ENCODE measurements at places on chromosomes 3 and 15.

GRCh38 chr3:76735152-76735551, 304.7 kb upstream of the ROBO2 start:
- no peak for DNase-seq

DNA sequence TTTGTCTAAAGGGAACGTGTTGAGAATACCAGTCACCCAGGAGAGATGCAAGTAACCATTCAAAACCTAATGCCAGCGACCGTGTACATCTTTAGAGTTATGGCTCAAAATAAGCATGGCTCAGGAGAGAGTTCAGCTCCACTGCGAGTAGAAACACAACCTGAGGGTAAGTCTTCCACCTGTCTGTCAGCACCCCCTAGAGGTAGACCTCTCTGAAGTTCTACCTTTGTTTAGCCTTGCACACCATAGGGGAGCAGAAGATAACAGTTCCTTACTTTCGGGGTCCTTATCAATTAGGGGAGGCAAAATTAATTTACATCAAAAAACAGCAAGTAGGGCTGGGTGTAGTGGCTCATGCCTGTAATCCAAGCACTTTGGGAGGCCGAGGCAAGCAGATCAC, 124.4 kb downstream of the HCN4 start:
- no peak for DNase-seq

GRCh38 chr3:146172586-146172985, 11.6 kb upstream of the PLOD2 start:
- no peak for DNase-seq

DNA sequence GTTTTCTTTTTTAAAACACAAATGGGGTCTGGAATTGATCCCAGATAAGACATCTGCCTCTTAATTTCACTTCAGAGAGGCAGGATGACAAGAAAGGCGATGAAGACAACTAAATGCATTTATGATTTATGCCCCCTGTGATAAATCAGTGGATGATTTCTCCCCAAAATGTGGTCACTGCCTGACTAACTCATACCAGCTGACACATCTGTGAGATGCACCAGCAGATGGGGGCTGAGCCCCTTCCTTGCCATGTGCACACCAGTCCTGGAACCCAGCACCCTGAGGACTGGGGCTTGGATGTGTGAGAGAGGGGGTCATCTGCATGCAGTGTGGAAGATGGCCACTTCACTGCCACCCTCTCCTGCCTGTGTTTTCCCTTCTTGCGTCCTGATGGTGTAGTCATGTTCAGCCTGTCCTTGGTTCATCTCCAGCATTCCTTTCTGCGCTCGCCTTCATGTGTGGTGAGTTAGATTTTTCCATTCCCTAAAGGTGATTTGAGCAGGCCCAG, 264.3 kb downstream of the LRTM1 start:
- no peak for DNase-seq

DNA sequence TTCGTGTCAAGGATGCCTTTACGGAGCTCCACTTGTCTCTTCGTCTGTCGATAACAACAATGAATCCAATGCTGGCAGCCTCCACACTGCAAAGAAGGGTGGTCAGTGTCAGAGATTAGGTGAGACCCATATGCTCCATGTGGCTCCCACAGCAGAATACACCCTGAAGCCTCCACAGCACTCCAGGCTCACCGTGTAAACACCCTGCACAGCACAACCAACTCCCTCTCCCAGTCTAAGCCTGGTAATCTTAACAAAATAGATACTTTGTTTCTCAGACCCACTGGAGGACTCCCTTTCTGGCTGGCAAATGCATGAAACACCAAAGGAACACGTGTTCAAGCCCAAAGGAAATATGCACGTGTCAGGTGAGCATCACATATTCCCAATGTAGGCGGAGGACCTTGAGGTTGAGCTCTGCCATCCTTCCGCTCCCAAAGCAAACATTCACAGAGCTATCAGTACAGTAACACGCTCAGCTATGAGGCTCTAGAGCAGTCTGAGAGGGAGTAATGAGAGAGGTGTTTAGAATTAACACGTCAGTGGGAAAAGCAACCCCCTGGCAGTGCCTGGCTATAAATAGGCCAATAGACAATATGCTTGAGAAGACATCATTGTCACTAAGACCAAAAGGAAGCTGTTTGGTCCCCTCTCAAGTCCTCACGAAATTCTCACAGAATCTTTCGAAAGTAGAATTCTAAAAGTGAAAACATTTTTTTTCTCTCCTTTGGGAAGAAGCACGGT, 86.7 kb downstream of the MCF2L2 start:
- DNase-seq = peak; percentile 59

GRCh38 chr3:98172621-98173020, 6.1 kb downstream of the OR5H15 start:
- DNase-seq = no peak

DNA sequence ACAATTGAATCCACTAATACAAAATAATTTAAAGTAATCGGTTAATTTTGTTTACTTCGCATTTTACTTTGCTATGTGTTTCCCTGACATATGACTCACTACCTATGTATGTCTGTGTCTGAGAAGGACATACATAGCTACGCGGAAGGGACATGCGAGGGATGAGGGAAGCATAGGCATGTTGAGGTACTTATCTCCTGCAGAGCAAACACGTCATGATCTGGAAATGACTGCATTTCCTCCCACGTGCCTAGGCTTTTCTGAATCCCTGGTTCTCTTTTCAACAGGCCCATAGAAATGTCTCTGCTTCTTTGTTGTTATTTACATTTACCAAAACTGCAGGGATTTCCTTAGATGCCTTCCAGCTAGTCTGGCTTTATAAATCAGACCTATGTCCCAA, 27.5 kb downstream of the ALCAM start:
- DNase-seq = no peak

DNA sequence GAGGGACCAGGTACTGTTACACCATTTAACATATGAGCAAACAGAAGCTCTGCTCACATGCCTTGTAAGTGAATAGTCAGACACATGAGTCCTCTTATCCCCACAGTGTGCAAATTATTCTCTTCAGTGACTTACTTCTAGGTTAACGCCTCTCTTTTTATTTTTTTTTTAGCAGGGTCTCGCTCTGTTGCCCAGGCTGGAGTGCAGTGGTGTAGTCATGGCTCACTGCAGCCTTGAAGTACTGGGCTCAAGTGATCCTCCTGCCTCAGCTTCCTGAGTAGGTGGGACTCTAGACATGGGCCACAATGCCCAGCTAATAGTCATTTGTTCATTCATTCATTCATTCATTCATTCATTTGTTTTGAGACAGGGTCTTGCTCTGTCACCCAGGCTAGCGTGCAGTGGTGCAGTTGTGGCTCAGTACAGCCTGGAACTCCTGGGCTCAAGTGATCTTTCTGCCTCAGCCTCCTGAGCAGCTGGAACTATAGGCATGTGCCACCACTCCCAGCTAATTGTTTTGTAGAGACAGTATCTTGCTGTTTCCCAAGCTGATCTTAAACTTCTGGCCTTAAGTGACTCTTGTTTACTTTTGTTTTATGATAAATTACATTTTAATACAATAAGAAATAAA, 94.7 kb downstream of the LRRC28 start:
- DNase-seq = no peak

DNA sequence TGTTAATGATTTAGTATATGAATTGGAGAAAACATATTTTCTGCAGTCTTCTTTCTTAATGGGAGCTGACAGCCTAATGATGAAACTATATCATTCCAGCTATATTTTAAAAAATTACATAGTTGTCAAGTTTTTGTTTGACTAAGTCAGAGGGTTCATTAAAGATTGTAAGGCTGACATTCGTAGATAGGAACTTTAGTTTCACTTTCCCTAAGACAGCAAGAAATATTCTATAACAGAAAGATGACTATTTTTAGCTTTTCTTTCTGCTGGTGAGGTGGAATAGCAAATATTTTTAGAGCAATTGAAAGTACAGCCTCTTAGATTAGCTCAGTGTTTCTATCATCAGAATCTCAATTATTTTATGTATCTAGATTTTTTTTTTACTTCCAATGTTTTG, 60.2 kb downstream of the PIAS1 start:
- no peak for DNase-seq

- DNase-seq = no peak
These were observed 42.7 kb downstream of the THBS1 start for GRCh38 chr15:39623529-39623931.

GRCh38 chr3:32310918-32311839, 72.7 kb downstream of the CMTM8 start:
- DNase-seq = no peak

GRCh38 chr3:4021162-4021561, 221.9 kb downstream of the LRRN1 start:
- DNase-seq = no peak

GRCh38 chr3:21020681-21021080, 730.3 kb downstream of the ZNF385D start:
- DNase-seq = no peak
